ENCODE measurements at places on chromosomes 7 and 10.

GRCh38 chr7:55308186-55308929, 56.8 kb upstream of the LANCL2 start:
- no peak for DNase-seq

DNA sequence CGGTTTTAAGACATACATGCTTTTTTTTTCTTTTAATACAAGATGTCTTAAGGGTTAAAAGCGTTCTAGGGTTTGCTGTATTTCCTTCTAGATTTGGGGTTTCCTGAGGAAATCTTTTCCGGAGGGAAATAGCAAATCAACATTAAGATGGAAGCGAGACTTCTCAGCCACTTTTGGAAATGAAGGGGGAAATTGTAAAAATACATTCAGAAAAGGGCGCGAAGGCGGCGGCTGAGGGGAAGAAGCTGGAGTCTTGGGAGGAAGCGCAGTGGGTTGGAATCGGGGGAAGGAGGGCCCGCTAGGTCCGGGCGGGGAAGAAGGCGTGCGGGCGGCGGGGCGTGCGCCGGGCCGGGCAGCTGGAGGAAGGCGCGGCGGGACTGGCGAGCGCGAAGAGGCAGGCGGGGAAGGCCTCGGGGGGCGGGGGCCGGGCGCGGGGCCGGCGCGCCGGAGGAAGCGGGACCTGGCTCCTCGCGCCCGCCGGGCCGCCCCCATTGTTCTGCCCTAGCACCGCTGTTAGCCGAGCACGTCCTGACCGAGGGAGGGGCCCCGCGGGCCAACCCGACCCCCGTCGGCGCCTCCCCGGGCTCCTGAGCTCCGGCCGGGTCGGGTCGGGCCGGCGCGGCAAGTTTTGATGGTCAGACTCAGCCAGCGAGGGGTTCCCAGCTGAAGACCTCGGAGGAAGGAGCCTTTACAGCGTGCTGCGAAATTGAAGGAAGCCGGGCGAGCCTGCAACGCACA, 1.5 kb upstream of the SKIDA1 start:
- no peak for DNase-seq

DNA sequence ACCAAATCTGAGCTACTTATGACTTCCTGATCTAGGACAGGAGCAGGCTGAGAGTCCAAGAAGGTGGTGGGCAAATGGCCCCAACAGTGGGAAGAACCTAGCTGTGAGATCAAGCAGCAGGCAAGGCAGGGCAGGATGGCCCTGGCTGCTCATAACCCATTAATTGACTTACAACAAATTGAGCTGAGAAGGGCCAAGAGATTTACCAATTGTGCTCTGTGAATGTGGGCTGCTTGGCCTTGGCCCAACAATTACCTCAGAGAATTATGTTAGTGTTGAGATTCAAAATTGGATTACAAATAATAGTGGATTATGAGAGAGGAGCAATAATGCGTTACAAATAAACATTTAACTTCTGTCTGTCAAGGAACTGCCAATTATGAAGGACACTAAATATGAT, 956.5 kb downstream of the KCNMA1 start:
- no peak for DNase-seq

- DNase-seq, result no peak
These were observed 15.5 kb downstream of the TM9SF3 start for GRCh38 chr10:96570983-96571964.

- DNase-seq, result no peak
These were observed 205.1 kb downstream of the RAPGEF5 start for GRCh38 chr7:22151901-22152300.

DNA sequence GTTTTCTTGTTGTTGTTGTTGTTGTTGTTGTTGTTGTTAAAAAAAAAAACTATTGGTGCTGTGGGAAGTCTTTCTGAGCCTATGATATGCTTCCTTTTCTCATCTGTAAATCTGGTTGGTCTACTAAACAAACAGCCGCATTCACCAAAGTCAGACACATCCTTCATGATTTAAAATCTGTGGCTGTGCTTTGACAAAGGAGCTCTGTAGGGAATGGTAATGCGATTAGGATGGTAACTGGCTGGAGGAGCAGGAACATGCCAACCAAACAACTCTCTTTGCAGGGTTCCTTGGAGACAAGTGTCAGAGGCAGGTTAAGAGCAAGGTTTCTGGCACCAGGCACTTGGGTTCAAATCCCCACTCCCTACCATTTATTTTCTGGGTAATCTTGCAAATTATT, 14.9 kb upstream of the SP4 start:
- no peak for DNase-seq

- no peak for DNase-seq
These were observed 512 bp upstream of the VIM start for GRCh38 chr10:17227367-17228090.

- no peak for DNase-seq
These were observed 478.6 kb upstream of the KLF6 start for GRCh38 chr10:4263601-4263921.

- no peak for DNase-seq
These were observed 35.4 kb upstream of the ZNF107 start for GRCh38 chr7:64630496-64630895.

GRCh38 chr10:86775870-86776180, 19.4 kb downstream of the BMPR1A start:
- DNase-seq, result no peak

DNA sequence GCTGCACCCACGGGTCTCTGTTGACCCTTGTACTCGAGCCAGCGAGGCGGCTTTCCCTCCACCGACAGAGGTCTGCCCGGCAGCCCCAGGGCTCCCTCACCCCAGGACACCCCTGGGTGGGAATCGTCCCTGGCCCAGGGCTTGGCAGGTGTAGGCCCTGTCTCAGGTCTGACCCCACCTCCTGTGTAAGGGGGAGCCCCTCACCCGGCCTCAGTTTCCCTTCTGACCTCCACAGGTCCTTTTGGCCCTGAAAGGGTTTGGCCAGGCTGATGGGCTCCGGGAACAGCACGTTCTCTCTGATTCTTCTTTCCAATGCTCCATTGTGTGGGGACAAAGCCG, 25.0 kb upstream of the ELFN1 start:
- DNase-seq, result no peak

DNA sequence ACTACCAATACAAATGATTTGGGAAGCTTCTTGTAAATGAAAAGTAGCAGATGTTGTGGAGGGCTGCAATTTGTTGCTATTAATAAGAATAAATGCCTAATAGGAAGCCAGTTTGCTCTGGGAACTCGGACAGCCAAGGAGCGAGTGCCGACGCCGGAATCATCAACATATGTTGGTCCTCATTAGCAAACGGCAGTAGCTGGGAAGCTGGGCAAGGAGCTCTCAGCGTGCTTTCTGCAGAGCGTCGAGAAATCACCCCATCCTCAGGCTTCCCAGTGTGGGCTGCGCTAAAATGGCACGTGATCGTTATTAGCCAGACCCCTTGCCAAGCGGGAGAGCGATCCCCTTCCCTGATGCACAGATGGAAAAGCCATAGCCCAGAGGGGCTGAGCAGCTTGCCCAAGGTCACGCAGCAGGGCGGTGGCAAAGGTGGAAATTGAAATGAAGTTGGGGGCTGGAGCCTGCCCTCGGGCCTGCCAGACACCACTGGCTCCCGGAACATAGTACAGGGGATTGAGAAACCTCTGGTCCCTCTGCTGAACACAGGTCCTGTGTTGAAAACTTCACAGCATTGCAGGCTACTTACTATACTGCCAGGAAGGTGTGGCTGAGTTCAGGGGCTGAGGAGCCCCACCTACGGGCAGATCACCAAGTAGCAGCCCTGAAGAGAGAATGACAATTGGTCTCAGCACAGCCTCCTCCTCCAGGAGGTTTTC, 326.9 kb downstream of the PLXNA4 start:
- DNase-seq, result no peak

DNA sequence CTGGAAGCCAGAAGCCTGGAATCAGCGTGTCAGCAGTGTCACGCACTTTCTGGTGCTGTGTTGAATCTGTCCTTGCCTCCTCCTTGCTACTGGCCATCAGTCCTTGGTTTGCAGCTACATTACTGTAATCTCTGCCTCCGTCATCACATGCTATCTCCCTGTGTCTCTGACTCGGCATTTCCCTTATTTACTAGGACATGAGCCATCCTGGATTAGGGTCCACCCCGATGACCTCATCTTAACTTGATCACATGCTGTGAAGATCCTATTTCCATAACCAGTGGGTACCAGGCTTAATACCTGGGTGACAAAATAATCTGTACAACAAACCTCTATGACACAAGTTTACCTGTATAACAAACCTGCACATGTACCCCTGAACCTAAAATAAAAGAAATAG, 518.0 kb upstream of the KLF6 start:
- DNase-seq, result no peak

DNA sequence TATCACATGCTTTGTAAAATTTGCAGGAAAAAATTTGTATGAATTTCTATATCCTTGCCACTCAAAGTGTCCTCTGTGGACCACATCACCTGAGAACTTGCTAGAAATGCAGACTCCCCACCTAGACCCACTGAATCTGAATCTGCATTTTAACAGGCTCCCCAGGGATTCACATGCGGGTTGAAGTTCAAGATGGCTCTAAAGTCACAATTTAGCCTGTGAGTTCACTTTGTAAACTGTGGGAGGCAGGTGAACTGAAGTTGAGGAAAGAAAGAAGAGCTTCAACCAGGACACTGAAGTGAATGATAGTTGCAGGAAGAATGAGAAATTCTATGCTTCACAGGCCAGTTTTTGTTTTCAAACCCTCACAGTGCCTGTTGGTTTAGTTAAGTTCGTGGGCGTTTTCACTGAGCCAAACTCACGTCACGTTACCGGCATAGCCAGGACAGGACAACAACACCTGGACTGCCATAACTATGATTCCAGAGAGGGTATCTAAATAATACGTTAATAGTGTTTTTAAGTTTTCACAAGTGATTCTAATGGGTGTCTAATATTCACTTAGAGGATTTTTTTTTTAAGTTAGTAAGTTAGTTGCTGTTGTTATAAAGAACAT, 240.0 kb downstream of the PHTF2 start:
- DNase-seq, result no peak

DNA sequence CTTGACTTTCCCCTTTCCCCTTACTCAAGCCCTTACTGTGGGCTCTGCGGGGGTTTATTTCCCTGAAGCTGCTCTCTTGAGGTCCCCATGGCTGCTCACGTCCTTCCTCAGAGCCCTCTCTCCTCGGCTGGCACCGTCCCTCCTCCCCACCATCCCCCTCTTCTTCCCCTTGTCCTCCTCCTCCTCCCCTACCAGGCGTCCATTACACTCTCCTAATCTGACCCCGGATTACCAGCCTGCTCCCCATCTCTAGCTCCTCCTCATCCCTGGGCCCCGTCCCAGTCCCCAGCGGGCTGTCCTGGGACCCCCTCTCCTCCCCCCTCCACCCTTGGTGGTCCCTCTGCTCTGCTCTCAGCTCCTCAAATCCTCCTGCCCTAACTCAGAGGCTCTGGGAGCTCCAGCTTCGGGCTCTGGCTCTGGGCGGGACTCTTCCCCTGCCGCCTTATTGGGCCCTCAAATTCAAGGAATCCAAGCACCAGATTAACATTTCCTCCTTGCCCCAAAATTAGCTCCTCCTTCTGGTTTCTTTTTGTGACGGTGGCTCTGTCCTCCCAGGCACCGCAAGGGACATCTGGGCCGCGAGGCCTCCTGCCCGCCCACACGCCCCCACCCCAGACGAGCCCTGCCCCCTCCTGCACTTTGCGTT, 48.5 kb upstream of the LEP start:
- no peak for DNase-seq

DNA sequence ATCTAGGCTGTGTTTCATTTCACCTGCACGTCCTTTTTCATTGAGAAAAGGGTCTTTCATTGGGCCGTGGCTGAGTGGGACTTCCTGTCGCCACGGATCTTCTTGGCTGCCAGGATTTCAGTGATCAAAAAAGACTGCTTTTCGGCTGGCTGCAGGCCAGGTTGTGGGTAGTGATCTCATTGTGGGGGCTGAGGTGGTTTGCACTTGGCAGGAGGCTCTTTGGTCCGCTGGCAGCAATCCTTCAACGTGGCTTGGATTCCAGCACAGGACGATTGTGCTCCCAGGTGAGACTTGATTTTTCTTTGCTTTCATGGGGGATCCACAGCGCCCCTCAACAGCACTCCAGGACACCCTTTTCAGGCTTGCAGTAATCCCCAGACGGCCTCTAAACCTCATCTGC, 29.0 kb upstream of the ZNF273 start:
- no peak for DNase-seq

DNA sequence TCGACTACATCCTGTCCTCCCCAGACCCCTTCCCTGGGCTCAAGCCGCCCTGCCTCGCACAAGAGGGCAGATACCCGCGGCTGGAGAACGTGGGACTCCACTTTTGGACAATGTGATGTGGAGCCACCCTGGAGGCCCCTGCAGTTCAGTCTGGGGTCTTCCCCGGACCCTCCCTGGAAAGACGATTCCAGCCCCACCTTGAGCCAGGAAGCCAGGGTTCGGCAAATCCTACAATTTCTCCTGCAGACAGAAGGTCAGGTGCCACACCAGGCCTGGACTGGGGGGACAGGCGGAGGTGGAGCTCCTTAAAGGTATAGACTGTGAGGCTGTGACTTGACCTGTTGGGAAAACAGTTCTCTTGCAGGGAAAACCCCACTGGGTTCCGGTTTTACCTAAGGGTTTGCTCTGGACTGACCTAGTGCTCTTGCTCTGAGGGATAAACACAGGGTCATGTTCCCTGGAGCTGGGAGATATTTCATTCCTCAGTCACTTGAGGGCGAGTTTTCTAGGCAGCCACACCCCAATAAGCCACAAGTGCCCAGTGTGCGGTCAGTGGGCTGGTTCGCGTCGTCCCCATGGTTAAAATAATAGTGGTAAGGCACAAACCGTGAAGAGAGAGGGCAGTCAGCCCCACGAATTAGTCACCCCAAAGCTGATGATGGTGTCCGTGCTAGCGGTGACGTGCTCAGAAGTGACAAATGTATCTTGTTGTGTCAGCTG, 1.6 kb downstream of the FOXL3 start:
- DNase-seq, result no peak

- DNase-seq, result no peak
These were observed 38.7 kb upstream of the KIAA1217 start for GRCh38 chr10:24170199-24170598.

- no peak for DNase-seq
These were observed 478.9 kb downstream of the PTPRN2 start for GRCh38 chr7:158108646-158109293.
